ENCODE measurements at places on chromosomes 2 and 18.

DNA sequence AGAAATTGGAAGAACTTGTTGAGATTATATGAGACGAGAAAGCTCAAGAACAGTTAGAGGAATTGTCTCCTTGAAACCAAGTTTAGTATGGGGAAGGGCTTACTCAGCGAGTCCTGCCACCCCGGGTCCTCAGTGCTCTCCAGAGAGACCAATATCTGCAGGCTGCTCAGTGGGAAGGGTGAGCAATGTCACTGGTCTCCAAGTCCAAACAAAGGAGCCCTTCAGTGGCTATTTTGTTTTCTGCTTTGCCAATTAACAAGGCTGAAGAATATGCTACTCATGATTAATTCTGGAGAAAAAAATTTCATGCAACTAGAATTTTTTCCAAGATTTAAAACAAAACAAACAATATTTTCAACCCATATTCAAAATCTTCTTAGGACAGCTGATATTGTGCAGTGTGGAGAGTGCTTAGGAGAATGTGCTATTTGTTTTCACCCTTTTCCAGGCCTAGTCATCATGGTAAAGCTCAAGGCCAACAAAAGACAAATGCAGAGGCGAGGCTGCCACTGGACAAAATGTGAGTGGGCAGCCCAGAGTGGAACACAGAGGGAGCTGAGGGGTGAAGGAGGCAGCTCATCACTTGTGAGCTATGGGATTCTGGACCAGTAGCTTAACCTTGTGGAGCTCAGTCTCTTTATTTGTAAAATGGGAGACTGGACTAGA is 83.8 kb upstream of the TMEM17 start:
- DNase-seq = no peak

DNA sequence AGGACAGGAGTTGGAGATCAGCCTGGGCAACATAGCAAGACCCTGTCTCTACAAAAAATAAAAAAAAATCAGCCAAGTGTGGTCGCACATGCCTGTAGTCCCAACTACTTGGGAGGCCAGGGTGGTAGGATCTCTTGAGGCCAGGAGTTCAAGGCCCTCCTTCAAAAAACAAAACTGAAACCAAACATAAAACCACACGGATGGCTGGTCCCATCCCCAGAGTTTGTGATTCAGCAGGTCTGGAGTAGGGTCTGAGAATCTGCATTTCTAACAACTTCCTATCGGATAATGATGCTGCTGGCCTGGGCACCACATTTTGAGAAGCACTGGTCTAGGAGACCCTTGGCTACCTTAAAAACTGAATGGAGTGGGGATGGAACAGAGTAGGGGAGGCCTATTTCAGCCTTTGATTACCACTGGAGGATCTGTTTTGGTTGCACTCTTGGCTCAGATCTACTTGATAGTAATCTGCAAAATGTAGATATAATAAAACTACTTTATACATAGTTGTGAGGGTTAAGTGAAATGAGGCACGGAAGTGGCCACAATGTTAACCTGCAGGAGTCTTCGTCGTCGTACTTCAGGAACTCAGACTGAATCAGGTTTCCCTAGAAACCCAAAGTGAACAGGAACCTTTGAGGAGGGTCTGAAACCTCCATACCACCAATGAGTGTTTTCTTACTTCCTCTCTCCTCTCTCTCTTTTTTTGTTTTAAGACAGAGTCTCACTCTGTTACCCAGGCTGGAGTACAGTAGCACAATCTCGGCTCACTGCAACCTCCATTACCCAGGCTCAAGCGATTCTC is 25.5 kb upstream of the NFE2L2 start:
- peak; percentile 60 for DNase-seq

DNA sequence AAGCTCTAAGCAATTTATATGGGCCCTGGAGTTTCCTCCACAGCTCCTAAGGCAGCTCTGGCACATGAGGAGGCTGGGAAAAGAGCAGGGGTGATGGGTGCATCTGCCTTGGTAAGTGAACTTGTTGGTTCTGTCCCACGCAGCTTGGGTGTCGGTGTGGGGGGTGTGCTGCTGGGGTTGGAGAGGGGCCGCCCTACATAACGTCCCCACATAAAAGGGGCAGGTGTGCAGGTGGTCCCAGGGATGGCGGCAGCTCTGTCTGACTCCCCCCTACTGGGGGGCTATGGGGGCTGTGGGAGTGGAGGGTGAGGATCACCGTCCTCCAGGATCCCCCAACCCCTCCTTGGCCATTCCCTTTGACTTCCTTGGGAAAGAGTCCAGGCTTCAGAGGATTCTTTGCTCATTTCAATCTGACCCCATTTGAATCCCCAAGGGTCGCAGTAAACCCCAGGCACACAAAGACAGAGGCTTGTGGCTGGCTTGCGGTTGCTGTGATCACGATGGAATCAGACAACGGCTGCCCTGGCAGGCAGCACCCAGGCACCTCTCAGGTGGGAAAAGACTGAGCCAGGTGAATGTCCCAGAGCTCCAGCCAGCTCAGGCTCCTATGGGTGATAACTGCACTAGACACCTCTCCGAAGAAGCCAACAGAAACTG is 34.5 kb upstream of the CD8A start:
- no peak for DNase-seq

DNA sequence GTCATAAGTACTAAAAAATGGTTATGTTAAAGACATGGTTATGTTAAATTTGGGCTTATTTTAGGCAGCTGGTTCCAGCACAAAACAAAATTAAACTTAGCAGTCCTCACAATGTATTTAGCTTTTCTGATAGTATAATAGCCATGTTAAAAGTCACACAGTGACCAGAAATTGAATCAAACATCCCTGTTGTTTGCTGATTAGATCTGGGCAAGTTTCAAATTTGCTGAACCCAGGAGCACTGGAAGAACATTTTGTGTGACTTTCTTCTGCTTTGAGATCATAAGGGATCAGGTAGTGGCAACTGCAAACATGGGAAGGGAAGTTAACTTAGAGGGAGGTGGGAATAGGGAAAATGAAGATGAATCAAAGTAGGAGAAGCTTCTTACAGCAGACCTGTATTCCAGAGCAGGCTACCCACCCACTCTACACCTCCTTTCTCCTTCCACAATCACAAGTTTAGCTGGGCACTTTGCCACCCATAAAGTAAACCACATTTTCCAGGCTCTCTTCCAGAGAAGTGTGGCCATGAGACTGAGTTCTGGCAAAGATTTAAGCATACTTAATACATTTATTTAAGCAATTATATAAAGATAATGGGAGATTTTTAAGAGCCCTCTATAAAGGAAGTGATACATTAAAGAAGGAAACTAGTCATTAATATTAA is 616.1 kb upstream of the LRATD1 start:
- DNase-seq = no peak

GRCh38 chr2:106272216-106272807 is 78.2 kb upstream of the UXS1 start:
- no peak for DNase-seq

- DNase-seq = no peak
Measured at GRCh38 chr2:197803033-197803444, 1.4 kb upstream of the PLCL1 start.

DNA sequence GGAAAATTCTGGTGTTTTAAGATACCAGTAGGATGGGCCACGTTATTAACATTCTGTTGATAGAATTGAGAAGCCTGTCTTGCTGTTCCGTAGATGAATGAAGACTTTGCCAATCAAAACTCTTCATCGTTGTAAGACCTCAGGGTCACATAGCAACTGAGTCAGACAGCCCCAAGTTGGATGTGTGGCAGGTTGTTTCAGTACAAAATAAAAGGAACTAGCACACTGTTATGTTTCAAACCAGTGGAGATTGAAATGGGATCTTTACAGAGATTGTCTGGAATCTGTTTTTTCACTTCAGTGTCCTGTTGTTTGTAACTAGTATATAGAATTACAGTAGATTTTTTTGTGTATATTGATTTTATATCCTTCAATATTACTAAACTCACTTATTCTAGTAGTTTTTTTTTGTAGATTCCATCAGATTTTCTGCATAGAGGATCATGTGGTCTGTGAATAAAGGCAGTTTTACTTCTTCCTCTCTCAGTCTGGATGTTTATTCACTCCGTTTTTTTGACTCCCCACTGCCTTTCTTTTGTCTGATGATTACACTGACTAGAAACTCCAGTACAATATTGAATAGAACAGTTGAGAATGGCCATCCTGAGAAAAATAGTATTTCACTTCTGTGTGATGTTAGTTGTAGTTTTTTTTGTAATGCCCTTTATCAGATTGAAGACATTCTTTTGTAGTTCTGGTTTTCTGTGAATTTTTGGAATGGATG is 22.7 kb downstream of the EPC2 start:
- DNase-seq = no peak

- DNase-seq = no peak
Measured at GRCh38 chr2:201070948-201071478, 458 bp downstream of the HYCC2 start.

DNA sequence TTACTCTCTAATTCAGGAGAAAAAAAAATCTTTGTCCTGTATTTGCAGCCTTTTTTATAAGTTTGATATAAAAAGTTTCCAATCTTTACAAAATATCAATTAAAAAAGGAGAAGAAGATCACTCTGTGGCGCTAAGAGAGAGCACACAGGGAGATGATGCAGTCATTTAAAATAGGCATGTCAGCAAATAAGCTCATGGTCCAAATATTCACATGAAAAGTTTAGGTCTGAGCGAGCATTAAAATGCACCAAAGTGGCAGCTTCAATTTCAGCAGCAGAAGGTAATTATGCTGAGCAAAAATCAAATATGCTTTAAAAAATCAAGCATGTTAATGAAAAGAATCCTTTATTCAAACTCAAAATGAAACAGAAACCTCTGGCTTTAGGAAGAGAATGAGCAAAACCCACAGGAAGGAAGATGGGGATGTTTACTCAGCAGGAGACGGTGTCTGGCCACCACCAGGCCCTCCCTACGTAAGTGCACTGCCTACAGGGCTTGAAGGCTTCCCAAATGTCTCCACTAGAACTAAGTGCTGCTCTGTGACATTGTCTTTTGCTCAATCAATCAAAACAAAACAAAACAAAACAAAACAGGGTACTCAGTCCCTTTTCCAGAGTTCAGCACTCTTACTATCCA is 120.4 kb downstream of the L3MBTL4 start:
- DNase-seq = no peak

- DNase-seq = no peak
Measured at GRCh38 chr2:33354981-33355380, 121.5 kb upstream of the RASGRP3 start.

GRCh38 chr2:197256547-197257170 is 53.9 kb downstream of the ANKRD44 start:
- DNase-seq = no peak

GRCh38 chr2:28252311-28252710 is 140.3 kb upstream of the FOSL2 start:
- no peak for DNase-seq

GRCh38 chr18:33957707-33958106 is 267.0 kb downstream of the NOL4 start:
- DNase-seq = no peak

DNA sequence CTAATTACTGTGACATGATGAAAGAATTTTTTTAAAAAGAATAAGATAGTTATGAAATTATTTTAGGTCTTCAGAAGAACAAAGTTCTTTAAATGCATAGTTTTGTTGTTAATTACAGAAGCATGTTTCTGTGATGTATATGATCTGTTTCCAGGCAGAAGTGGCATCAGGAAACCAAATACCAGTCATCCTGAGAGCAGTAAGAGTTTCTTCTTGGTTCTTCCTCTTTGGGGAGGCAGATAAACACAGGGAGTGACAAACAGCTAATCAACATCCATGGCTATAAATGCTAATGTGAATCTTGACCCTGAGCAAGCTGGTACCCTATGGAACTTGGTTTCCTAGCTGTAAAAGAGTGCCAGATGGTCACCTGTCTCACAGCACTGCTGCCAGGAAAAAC is 29.2 kb downstream of the WIPF1 start:
- no peak for DNase-seq

- DNase-seq = no peak
Measured at GRCh38 chr18:48915626-48916425, 34.9 kb downstream of the SMAD7 start.

DNA sequence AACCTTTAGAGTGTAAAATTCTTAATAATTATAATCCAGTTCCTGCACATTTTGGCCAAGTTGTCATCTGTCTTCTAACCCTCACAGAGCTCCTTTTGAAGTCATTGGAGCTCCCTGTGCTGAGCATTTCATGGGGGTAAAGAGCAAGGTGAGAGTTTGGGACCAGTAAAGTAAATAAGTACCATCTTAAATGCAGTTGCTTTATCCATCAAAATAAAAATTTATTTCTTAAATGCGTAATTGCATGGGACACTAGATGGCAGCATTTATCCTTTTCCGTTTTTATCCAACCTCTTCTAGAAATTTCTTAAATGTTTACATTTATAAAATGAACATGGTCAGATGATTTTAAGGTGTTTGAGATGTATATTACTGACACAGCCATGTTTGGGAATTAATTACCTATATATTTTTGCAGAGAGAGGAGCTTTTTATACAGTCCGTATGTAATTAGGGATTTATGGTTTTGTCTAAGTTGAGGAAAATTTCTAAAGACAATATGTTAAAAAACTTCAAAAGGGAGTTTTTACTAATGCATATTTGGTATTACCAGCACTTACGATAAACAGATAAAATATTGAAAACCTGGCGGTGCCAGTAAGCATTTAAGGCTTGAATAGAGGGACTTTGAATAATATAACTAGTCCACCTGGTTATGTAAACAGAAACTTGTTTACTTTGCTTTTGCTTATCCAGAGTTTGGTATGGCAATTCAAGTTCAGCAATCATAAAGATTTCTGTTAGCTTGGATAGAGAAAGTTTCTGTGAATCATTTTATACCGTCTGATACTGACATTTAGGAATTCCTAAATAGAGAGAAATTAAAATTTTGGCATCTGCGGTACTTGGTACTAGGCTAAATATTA is 54.5 kb downstream of the ACSL3 start:
- no peak for DNase-seq

- DNase-seq = no peak
Measured at GRCh38 chr18:12334366-12334808, 26.3 kb downstream of the TUBB6 start.

GRCh38 chr2:200042102-200042735 is 86.8 kb downstream of the MAIP1 start:
- DNase-seq = no peak

- DNase-seq = no peak
Measured at GRCh38 chr2:43020296-43020695, 206.1 kb downstream of the ZFP36L2 start.

GRCh38 chr2:240319855-240320203 is 115.6 kb upstream of the GPC1 start:
- no peak for DNase-seq

DNA sequence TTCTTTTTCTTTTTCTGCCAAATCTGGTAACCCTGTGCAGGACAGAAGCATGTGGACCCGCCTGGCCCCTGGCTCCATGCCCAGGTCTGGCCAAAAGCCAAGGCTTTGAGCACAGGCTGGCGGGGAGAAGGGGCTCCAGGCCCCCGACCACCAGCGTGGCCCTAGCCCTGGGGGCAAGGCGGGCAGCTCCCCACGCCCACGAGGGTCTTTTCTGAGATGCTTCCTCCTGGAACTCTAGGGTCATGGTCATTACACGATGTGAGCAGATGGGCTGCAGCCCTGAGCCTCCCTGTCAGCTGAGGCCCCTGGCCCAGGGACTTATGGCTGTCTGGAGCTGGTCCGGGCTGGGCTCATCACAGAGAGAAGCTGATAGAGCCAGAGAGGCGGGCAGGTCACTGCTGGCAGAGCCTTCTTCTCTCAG is 5.7 kb upstream of the OTOS start:
- no peak for DNase-seq

GRCh38 chr18:51054764-51055163 is 24.8 kb downstream of the SMAD4 start:
- no peak for DNase-seq

All from stimulated activated effector memory CD8-positive, alpha-beta T cell treated with anti-CD3 and anti-CD28 coated beads, Interleukin-12 subunit alpha, Interleukin-12 subunit beta, amount 100 ng/mL, for 72 hours (primary cell).